ENCODE measurements at places on chromosomes 13 and 19.
A peak's percentile ranks its signal among the peaks of the same experiment; 100 is the strongest.

DNA sequence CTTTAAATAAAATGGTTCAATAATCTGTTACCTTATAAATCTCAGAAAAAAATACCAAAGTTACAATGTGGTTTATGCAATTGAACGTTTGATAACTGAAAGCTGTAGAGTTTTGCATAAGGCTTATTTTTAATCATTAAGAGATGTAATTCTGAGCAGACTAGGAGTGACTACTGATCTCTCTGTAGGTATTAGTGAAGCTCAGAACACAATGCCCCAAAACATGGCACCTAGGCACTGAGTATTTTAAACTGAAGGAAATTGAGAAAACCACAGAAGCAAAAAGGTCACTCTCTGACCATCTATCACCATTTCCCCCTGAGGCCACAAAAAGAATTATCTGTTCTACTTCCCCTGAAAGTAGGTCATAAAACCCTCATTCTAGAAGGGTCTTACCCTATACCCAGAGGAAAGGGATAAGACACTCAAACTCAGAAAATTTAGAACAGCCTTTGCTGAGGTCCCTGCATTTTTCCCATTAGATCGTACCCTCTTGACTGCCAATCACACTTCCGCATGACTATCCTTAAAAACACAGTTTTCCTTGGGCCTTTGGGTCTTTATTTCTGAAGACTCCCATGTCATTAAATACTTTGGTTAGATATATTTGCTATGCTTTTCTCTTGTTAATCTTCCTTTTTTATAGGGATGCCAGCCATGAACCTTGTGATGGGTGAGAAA, 158.1 kb downstream of the PCDH9 start:
- DNase-seq: no peak

DNA sequence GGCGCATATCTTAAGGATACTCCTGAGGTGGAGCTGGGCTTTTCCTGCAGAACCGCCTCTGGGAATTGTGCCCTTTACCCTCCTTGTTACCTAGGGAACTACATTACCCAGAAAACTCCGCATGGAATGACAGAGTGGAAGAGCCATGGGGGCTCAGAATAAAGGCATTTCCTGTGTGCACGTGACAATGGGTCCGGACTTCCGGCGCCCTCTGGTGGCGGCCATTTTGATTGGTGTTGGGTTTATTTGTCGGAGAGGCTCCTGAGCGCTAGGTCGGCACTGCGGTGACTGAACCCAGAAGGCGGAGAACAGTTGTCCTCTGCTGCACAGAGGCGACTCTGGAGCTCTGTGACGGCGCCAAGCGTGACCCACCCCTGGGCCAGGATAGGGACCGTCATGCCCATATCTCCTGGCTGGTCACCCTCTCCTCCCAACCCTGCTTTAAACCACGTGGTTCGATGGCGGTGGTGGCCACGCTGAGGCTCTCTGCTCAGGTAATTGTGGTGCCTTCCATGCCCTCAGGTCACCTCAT, at the start of gene ZNF587B:
Gene ZNF587B, plus strand, starts transcription at position 229 of the 532 bp plus-strand sequence. Its CDS starts 230 bp downstream, at position 459.
- peak; percentile 15 for DNase-seq

- no peak for DNase-seq
These were observed 604.2 kb upstream of the PCDH20 start for GRCh38 chr13:62019858-62020257.

- no peak for DNase-seq
These were observed 5.1 kb upstream of the RETN start for GRCh38 chr19:7663706-7664105.

DNA sequence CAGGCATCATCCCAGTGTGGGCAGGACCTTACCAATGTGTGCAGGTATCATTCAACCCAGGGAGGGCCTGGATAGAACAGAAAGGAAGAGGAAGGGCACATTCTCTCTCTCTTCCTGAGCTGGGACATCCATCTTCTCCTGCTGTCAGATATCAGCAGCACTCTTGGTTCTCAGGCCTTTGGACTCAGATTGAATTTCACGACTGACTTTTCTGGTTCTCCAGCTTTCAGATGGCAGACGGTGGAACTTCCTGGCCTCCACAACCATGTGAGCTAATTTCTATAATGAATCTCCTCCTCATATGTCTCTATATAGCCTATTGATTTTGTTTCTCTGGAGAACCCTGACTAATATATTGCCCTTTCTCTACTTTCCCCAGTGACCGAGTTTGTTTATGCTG, 77.3 kb downstream of the OLFM4 start:
- no peak for DNase-seq

DNA sequence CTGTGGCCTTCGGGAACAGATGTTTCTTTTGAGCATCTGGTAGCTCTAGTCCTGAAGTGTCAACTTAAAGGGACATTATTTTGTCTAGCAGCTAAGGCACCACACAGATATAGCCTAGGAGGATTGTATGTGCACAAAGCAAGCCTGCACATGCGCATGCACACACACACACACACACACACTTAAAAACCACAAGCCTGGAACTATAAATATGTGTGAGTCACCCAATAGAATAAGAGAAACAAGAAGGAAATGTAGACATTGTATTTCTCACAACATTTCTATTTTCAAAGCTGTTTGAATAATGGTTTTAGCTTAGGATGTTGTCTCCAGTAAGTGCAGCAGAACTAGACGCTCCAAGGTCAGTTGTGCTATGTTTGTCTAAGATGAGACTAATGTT, 516.5 kb downstream of the SUCLA2 start:
- DNase-seq: no peak

DNA sequence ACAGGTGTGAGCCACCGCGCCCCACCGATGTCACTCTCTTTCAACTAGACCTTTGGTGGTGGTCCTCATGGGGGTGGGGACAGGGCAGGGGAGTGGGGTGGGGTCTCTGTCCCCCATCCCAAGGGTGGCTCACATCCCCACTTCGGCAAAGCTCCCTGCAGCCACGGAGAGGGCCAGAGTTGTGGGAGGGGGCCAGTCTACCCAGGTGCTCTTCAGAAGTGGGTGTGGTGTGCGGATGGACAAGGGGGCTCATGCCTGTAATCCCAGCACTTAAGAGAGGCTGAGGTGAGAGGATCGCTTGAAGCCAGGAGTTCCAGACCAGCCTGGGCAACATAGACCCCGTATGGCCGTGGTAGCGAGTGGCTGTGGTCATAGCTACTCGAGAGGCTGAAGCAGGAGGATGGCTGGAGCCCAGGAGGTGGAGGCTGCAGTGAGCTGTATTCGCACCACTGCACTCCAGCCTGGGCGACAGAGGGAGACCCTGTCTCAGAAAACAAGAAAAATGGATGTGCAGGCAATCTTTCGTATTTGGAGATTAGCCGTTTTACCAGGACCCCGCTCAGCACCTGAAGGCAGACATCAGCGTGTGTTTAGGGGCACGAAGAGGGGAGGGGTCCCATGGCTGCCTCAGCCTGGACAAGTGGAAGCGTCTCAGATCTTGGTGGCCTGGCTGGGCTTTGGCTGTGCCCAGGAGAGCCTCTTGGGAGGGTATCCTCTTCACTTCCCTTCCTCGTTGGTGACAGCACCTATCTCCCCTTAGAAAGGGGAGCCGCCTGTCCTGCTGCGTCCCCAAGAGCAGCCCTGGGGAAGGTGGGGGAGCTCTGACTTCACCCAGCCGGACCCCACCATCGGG, 846 bp downstream of the TGFBR3L start:
- no peak for DNase-seq

- DNase-seq: no peak
These were observed 594 bp upstream of the ZNF850 start for GRCh38 chr19:36773223-36773579.

DNA sequence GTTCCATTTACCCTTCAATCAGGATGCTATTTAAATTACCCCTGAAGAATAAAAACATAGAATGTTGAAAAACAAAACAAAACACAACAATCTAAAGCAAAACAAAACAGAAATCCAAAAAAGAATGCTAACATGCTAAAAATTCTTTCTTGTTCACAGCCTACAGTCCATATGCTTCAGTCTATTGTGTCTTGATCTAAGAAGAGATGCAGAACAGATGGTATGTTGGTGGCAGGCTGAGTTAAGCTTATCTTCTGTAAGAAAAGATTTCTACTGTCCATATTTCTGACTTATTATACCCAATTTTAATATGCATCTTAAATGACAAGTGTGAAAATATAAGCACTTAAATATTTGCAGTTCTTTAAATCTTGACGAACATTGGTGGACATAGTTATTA, 356.1 kb upstream of the SLITRK1 start:
- no peak for DNase-seq

DNA sequence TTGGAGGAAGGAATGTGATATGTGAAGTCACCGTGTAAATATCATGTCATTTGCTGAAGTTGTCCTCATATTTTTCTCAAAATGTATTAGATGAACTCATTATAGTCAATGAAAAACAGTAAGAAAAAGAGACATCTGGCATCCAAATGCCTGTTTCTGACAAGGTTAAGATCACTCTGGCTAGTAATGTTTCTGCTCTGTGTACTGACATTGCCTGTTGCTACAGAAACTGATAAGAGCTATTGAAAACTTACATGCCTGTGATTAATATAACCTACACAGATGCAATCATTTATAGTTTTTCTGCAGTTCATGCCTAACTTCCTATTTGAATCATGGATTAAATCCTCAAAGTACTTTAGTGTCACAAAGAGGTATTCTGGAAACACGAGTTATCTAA, 249.8 kb downstream of the NBEA start:
- no peak for DNase-seq

All from activated gamma-delta T cell treated with Interleukin-2 at 50 U/mL for 16 hours (primary cell).